ENCODE measurements at places on chromosomes 2 and 18.

DNA sequence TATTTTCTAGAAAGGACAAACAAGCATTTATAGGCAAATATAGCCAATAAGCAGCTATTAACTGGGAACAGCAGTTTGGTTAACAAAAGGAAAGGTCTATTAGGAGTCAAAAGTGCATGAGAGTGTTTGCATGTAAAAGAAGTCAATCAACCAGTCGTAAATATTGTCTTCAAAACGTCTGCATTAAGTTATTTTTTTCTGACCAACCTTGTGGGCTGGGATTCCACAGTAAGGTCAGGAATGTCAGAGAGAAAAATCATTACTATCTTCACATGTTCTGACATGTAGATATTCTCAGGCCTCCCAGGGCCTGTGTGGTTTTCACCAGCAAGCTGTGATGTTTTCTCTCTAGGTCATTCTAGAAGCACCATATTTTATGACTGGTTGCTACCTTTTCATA lies 922.5 kb downstream of the SUCLG1 start:
- no peak for DNase-seq

DNA sequence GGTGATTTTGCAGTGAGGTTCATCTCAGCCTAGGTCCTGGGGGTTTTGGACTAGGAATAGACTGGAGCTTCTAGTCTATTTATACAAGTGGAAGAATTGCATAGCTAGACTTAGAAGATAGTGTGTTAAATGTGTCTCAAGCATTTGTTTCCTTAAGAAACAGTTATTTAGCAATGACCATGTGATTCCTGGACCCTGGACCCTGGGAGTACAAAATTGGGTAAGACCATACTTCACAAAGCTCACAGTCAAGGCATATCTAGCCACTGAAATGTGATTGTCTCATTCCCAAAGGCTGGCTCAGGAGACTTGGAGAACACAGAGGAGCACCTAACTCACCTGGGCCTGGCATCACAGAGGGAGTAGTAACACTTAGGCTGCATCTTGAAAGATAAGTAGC lies 754.5 kb downstream of the SATB2 start:
- no peak for DNase-seq

DNA sequence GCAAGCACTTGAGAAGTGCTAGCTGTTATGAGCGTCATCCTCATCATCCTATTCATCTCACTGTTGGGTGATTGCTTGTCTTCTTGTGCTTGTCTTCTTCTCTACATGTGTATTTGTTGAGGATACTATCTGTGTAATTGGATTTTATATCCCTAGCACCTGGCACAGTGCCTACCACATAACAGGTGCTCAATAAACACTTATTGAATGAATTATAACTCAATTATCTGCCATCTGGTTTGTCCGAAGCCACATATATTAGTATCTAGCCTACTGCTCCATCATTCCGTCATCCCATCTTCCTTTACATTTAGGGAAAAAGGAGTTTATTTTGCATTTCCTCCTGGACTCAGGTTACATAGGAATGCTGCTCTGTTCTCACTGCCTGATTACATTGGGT lies 330.4 kb upstream of the ETAA1 start:
- no peak for DNase-seq

GRCh38 chr2:180819106-180819505 lies 161.3 kb upstream of the UBE2E3 start:
- no peak for DNase-seq

DNA sequence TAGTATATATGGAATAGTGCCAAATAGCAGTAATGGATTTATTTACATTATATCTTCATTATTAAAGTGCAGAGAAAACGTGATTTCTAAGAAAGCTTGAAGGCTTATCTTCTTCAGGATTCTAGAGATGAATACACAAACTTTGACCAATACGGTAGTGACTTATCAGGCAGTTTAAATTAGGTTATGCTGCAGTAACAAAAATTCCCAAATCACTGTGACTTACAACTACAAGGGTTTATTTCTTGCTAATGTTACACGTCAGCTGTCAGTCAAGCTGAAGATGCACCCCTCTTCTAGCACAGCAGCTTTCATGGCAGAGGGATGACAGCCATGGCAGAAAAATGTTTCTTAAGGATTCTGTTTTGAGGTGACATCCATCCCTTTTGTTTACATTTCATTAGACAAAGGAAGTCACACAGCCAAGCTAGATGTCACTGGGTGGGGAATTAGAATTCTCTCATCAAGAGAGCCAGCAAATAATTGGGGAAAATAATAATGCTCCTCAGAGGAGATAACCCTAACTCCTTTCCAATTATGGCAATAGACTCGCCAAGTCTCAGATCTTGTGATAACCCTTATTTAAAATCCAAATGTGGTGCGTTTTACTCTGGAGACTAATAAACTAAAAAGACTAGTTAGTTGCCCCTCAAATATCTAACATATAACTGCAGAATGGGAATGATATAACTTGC lies 268.3 kb upstream of the CYP26B1 start:
- no peak for DNase-seq

GRCh38 chr2:38194751-38195150 lies 118.8 kb upstream of the CYP1B1 start:
- peak; percentile 77 for DNase-seq

DNA sequence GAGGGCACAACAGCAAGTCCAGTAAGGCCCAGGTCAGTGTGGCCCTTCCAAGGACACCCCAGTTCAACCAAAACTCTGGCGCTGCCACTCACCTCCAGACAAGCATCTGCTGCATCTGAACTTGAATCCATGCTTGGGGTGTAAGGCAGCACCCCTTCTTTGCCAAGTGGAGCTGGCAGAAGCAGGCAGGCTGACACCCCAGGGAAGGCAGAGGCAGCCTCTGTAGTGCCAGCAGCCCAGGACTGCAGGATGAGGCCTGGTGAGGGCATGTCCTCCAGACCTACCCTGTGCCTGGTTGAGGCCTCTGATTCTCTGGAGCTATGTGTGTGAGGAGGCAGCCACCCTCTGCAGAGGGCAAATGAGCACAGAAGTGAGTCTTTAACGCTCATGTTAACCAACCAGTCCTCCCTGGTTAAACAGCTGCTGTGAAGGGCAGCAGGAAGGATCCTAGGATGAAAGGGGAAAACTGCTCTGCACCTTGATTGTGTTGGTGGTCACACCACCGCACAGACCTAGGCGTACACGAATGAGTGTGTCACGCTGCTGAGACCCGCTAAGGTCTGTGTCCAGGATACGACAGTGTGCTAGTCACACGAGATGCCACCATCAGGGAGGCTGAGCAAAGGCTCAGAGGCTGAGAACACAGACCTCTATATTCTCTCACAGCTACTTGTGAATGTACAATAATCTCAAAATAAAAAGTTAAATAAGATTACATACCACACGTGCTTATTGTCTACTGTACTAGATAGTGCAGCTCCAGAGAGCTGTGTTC lies 2.2 kb downstream of the PARD6G start:
- no peak for DNase-seq

- no peak for DNase-seq
Observed at GRCh38 chr18:75218065-75218923, 7.7 kb downstream of the TSHZ1 start.

DNA sequence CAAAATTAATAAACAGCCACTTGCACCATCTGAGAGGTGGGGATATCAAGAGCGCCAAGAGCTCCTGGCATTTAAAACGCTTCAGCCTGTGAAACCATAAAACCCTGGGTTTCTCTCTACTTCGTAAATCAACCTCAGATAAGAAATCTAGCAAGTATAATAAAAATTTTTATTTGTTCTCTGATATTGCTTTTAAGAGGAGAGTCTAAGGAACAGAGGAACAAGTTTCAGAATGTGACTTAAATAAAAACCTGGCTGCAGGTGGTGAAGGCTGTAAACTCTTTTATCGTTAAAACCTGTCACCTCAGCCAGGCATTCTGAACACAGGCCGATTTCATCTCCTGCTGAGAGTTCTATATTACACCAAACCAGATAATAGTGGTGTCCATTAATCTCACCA lies 9.9 kb downstream of the DYTN start:
- DNase-seq: no peak

GRCh38 chr2:217822296-217823252 lies 180.2 kb downstream of the TNS1 start:
- peak; percentile 41 for DNase-seq

GRCh38 chr18:33288082-33288716 lies 152.3 kb downstream of the CCDC178 start:
- DNase-seq: no peak

DNA sequence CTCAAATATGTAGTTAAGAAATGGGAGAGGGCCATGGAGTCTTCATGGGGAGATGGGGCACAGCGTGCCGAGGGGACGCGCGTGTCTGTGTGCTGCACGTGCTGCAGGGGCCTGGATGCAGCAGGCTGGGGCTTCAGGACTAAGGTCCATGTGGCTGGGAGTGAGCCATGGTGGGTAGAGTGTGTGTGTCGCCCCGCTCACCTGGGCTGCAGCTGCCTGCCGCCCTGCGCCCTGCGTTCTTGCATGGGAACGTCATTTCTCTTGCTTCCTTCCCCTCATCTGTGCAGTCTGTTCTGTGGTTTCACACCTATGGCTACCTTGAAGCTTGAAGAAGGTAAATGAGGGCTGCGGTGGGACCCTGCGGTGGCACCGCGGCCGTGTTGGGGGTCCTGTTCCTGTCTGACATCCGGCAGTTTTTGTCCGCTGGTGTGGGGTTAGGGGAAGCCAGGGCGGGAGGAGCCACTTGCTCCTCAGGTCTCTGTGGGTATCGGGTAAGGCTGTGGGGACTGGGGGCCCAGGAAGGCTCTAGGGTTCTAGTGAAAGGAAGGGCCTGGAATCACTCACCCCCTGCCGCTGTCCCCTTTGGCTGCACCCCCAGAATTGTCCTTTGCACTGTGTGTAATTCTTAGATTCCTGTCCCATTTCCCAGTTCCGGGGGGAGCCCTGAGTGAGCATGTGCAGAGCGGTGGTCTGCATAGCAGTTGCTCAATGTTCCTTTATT lies 54.1 kb upstream of the HS6ST1 start:
- no peak for DNase-seq

DNA sequence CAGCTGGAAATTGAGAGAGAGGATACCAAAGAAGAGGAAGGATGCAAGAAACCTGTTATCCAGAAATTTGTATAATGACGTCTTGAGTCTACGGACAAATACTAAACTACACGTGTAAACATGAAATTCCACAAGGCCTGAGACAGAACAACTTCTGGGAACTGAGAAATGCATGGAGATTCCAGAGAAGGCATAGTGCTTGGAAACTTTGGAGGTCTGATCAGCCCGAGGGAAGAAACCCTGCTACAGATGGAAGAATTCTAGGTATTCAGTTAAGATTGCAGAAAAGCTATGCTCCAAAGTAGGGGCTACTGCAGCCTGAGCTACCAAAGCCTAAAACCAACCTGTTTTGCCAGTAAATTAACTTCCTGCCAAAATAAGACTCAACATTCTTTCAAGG lies 120.4 kb downstream of the PDCL3 start:
- DNase-seq: no peak

GRCh38 chr2:177692042-177692782 lies 299.6 kb downstream of the AGPS start:
- no peak for DNase-seq

- no peak for DNase-seq
Observed at GRCh38 chr2:189411860-189412259, 29.4 kb upstream of the WDR75 start.

DNA sequence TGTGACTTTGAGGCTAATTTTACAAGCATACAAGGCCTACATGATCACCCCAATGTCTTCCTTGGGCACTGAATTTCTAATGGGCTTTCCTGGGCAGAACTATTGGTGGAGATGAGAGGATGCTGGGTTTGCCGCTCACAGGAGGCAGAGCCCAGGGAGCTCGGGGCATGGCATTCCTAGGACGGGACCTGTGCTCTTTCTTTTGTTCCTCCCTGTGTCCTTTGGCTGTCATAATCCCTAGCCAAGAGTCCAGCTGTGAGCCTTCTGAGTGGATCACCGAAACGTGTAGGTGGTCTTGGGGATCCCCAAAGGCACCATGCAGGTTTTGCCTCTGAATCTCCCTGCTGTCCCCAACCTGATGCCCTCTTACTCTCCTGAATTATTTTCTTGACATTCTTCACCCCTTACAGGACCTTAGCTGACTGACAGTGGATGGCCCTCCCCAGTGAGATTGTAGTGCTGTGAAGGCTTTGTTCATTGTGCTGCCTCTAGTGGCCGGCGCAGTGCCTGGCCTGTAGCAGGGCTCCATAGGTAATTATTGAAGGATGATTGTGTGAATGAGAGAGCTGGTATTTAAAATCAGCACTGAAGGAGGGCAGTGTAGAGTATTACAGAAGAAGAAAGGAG lies 221.9 kb downstream of the ZNF407 start:
- DNase-seq: no peak

DNA sequence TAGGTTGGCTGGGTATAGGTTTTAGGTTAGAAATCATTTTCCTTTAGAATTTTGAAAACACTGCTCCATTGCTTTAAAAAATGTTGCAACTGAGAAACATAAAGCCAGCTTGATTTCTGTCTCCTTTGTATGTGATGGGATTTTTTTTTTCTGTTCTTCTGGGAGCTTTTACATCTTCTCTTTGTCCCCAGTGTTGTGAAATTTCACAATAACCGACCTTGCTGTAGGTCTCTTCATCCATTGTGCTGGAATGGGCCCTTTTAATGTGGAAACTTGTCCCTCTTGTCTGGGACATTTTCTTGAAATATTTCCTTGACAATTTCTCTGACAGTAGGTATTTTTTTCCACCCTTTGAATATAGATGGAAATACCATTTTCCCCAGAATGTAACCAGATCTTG lies 44.0 kb upstream of the LAPTM4A start:
- no peak for DNase-seq

DNA sequence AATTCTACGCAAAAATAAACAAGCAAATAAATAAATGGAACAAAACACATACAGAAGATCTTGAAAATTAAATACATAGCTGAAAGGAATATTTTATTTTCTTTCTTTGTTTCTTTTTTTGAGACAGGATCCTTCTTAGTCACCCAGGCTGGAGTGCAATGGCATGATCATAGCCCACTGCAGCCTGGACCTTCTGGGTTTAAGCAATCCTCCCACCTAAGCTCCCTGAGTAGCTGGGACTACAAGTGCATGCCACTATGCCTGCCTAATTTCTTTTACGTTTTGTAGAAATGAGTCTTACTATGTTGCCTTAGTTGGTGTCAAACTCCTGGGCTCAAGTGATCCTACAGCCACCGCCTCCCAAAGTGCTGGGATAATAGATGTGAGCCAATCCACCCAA lies 44.6 kb upstream of the ACTR3 start:
- no peak for DNase-seq

GRCh38 chr2:101820519-101820918 lies 123.0 kb downstream of the MAP4K4 start:
- DNase-seq: peak; percentile 98

DNA sequence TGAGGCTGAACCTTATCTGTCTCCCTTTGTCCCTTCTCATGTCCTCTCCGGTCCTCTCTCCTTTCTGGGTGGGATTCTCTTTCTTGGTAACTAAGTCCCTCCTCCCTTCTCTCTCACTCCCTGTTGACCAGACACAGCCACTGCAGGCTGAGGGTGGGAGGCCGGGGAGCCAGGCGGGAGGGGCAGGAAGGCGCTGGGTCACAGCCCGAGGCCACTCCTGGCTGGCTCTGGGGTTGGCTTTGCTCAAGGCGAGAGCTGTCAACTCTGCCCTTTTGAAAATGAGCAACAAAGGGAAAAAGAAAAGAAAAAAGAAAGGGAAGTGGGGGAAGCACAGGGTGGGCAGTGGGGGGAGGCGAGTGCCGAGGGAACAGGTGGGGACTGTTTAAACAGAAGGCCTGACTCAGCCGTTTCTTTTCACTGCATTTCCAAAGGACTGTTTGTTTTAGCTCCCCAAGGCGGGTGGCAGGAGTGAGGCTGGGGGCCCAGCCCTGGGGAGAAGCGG lies 70.5 kb upstream of the IGFBP5 start:
- no peak for DNase-seq
